ENCODE measurements at places on chromosomes 7 and 10.

GRCh38 chr7:155798673-155799439, 13.4 kb downstream of the SHH start:
- DNase-seq, result no peak

DNA sequence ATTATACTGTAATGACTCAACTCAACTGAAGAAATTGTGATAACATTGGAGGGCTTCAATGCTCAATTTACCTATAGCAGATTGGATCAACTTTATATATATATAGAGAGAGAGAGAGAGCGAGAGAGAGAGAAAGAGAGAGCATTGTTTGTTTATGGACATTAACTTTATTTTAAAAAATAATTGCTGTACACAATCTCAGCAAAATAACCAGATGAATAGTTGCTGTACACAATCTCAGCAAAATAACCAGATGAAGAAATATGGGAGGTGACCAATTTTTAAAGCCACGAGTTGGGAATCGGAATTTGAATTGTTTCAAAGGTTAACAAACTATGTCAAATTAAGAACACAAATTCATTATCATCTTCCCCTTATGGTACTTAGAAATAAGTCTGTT, 319.9 kb downstream of the NXPH1 start:
- DNase-seq, result no peak

- no peak for DNase-seq
Measured at GRCh38 chr10:53827261-53827660, 973.8 kb downstream of the PCDH15 start.

DNA sequence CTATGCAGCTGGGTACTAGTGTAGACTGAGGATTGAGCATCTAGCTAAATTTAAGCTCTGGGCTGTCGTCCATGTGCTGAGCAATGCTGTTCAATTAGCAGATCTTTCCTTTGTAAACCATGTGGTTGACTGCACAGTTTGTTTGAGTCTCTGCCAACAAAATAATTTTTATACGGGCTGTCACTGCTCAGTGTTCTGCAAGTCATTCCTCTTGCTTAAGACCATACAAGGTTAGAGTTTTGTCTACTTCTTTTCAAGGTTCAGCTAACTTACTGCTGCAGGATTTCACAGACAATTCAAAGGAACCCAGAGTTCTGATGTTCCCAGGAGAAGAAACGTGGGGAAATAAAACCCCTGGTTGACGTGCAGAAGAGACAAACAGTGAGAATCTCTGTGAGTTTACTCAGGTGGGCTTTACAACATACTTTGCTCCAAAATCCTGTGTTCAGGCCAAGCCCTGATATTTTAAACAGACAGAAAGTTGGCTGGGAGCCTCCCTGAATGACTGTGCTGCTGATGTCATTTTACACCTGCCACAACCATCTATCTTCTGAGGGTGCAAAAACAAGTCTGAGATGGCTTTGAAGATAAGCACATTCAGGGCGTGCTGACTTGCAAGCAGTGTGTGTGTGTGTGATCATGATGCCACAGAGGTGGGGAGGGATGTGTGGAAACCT, 177.1 kb upstream of the SVIL start:
- DNase-seq, result peak; percentile 82

DNA sequence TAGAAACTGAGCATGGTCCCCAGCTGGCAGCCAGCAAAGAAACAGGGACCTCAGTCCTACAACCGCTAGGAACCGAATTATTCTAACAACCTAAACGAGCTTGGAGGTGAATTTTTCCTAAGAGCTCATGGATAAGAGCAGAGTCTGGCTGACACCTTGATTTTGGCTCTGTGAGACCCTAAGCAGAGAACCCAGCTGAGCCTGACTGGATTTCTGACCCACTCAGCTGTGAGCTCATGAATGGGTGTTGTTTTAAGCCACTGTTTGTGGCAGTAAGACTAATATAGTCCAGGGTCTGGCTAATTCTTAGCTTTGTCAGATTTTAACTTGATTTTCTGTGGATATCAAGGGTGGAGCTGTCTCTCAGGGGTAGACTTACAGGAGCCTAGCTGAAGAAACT, 77.1 kb downstream of the KAT6B start:
- no peak for DNase-seq

- DNase-seq, result peak; percentile 56
Measured at GRCh38 chr7:105439174-105439893, 50.6 kb upstream of the SRPK2 start.

- DNase-seq, result no peak
Measured at GRCh38 chr7:121313220-121313792, 15.5 kb upstream of the WNT16 start.

- DNase-seq, result no peak
Measured at GRCh38 chr7:24340727-24341126, 56.7 kb downstream of the NPY start.

DNA sequence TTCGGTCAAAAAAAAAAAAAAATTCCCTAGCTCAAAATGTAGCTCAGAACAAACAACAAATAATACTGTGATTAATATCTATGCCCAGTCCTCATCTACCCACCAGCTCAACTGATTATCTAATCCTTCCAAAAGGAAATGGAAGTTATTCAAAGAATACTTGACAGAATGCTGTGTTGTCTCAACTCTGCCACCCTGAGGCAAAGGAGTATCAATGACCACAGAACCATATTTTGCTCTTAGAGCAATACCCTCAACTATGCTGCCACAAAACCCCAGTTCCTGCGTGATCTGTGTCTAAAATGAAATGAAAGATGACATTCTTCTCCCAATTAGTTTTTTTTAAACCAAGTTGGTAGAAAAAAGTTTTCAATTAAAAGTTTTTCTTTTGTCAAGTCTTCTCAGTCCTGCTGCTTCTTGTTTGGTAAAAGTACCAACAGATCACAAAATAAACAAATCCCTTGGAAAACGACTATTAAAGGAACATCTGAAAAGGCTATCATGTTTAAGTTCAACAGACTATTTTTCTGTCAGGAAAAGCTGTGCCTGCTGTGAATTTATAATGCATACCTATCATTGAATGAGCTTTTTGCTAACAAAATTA, 21.6 kb downstream of the RBM28 start:
- no peak for DNase-seq

- no peak for DNase-seq
Measured at GRCh38 chr7:37480041-37481031, 31.7 kb upstream of the ELMO1 start.

GRCh38 chr10:2968401-2969058, 98.8 kb upstream of the PFKP start:
- DNase-seq, result no peak

DNA sequence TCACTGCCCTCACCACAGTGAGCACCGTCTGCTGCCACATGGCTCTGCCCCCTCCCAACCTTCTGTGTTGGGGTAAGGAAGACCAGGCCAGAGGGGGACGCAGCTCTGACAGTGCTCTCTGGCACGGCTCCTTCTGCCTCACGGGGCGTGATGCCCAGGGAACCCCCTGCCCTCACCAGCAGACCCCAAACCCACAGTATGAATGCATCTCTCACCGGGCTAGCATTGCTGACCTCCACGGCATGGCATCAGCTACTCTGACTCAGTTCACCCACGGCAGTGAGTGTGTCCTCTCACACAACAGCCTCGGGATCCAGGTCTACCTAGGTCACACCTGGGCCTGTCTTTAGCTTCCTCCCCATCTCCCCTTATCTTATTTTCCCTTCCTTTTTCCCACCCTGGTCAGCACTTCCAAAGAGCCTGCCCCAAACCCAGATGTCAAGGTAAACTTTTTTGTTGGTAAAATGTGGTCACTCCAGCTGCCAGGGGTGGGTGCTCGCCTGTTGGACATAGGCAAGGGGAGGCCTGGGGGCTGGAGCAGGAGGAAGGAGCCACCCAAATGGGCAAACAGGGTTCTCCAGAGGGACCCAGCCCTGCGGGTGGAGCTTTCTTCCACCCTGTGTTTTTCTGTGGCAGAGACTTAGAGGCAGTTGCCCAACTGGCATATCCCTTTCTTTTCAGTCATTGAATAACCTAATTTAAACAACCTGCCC, 4.4 kb downstream of the CALML3 start:
- DNase-seq, result no peak

DNA sequence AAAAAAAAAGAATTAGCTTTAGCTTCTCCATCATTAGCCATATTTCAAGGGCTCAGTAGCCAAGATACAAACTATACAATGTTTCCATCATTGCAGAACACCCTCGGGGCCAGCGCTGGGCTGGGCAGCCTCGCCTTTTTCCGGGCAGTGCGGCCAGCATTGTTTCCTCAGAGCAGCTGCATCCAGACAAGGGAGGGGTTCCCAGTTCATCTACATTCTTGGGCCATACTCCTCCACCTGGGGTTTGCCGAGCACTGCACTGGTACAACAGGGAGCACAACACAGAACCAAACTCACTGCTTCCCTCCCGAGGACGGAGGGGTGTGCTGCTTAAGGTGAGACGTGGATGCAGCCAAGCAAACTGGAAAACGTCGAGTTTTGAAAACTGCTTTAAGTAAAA, 2.4 kb upstream of the PKD1L1 start:
- no peak for DNase-seq

GRCh38 chr7:33905389-33906032, at the start of gene BMPER:
TSS of gene BMPER (plus strand) at chr7:33905539. CDS start at chr7:33905614, 75 bp downstream.
- no peak for DNase-seq

- DNase-seq, result no peak
Measured at GRCh38 chr7:81158189-81158588, 239.3 kb upstream of the SEMA3C start.

DNA sequence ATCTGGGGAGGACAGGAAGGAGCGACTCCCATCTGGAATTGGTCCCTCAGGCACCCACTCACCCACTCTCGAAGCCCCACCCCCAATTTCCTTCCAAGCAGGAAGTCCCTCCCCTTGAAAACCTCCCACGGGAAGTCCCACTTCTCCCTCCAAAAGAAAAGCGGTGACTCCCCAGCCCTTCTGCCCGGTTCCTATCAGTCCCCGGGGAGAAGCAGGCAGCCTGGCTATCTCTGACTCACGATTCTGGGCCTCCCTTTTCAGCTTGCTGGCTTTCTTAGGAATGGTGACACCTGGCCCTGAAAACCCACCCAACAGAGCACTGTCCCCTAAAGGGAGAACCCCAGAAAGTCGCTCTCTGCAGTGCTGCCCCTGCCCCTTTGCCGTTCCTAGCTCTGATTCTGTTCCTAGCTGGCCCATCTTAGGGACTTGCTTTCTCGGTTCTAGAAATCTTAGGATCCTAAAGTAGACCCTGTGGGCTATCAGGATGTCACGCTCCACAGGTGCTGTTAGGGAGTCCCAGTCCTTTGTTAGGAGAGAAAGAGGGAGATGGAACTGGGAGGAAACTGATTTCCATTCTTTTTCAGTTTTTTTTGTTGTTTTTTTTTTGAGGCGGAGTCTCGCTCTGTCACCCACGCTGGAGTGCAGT, 6.0 kb downstream of the TSC22D4 start:
- DNase-seq, result no peak

- no peak for DNase-seq
Measured at GRCh38 chr7:90672210-90672609, 76.1 kb downstream of the CDK14 start.

GRCh38 chr7:112566442-112567324, 85.9 kb downstream of the LSMEM1 start:
- DNase-seq, result no peak

- DNase-seq, result no peak
Measured at GRCh38 chr10:71647526-71648253, 71.9 kb downstream of the C10orf105 start.

- DNase-seq, result no peak
Measured at GRCh38 chr10:60722623-60723022, 55.7 kb upstream of the CDK1 start.

- DNase-seq, result no peak
Measured at GRCh38 chr10:65891073-65891981, 1034.5 kb upstream of the LRRTM3 start.

- DNase-seq, result no peak
Measured at GRCh38 chr7:98970805-98971204, 92.5 kb downstream of the TRRAP start.

DNA sequence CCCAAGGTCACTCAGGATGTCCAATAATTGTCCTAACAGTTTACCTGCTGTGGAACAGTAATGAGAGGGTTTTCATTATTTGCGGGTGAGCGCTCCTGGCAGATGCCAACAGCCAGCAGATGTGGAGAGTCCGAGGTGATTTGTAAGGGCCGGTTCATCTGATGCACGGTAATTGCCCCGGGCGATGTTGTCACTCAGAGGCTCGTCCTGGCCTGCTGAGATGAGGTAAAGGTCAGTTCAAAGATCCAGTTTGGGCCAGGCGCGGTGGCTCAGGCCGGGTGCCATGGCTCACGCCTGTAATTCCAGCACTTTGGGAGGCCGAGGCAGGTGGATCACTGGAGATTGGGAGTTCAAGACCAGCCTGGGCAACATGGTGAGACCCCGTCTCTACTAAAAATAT, 16.9 kb downstream of the LHPP start:
- no peak for DNase-seq

- no peak for DNase-seq
Measured at GRCh38 chr7:557558-557881, 37.9 kb upstream of the PDGFA start.

GRCh38 chr10:5648494-5649457, 17.6 kb downstream of the ASB13 start:
- no peak for DNase-seq

- no peak for DNase-seq
Measured at GRCh38 chr7:36614959-36615358, 109.3 kb downstream of the AOAH start.

DNA sequence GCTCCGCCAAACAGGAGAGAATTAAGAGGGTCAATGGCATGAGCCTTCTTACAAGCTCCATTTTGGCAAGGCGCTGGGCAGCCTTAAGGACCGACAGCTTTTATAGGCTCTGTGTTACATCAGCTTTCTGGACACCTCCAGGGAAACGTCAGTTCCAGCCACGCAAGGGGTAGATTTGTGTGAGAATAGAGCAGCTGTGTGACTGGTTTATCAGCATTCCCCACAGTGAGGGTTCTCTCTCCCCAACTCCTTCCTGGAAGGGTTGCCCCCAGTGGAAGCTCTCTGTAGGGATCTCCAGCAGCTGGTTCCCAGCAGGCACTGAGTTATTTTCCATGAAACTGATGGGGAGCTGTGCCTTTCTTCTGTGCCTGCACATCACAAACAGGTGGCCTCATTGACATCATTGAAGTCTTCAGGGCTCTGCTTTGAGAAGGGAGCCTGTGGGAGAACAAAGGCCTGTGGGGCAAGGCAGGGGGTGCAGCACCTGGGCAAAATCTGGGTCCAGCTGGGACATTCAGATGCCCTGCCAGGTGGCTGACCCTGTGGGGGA, at the start of gene CUZD1:
CUZD1 (minus strand) TSS at position 75 of the 550 bp plus-strand sequence; CDS start at position 61, 14 bp downstream.
- DNase-seq, result no peak

DNA sequence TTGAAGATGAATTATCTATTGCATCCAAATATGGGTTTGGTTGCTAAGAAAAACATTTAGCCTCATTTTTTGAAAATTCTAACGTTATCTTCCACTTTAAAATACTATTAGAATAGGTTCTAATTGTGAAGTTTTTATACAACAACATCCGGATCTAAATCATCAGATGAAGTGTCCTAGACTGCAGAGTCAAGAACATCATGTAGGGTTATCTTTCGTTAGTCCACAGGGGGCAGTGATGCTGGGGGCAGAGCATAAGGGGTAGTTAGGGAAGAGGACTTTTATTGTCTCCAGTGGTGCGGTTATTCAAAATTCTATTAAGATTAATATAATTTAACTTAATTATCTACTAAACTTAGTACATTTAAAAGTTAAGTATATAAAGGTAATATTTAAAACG, 990.6 kb upstream of the PHF14 start:
- no peak for DNase-seq

Data from non-pigmented ciliary epithelial cell (primary cell).